ENCODE measurements at places on chromosomes 11 and 22.

- no peak for DNase-seq
Observed at GRCh38 chr22:30776476-30776875, 81.8 kb downstream of the OSBP2 start.

DNA sequence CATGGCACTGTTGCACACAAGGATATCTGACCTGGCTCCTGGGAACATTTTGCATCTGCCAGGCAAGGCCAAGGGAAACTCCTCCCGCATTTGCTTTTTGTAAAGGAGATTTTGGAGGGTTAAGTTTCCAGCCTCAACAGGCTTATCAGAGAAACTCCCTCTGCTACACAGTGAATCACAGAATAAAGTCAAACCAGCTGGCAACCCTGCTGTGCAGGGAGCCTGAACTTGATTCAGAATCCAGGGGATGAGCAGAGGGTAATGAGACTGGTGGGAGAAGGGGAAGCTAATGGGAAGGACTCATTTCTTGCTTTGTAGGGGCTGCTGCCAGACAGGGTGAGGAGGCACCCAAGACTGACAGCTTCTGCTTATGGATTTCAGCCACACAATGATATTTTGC, 185.3 kb upstream of the ISX start:
- DNase-seq, result no peak

DNA sequence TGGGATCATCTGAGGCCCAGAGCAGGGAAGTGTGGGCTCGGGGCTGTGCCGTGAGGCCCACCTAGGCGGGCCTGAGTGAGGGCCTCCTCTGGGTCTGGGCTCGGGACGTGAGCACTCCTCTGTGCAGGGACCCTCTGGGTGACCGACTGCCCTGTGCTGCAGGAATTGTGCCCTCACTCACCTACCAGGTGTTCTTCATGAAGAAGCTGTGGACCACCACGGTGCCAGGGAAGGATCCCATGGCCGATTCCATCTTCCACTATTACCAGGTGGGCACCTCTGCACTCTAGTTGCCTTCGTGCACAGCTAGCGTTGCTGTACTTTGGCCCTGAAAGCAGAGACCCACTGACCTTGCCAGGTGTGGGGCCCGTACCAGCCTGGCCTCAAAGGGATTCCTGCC, 80.5 kb downstream of the MYO7A start:
- no peak for DNase-seq

DNA sequence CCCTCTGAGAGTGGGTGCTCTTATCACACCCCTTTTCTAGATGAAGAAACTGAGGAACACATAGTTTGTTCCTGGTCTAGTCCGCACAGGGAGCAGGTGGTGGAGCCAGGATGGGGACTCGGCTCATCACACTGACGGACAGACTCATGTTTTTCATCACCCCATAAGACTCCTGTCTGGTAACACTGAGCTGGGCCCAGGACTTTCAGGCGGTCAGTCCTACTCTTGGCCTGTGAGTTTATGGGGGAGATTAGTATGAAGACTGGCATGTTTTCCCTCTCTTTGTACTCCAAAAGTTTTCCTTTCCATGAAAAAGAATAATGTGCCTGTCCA, 160.8 kb downstream of the LDLRAD3 start:
- no peak for DNase-seq
